ENCODE measurements at places on chromosomes 3 and 15.

DNA sequence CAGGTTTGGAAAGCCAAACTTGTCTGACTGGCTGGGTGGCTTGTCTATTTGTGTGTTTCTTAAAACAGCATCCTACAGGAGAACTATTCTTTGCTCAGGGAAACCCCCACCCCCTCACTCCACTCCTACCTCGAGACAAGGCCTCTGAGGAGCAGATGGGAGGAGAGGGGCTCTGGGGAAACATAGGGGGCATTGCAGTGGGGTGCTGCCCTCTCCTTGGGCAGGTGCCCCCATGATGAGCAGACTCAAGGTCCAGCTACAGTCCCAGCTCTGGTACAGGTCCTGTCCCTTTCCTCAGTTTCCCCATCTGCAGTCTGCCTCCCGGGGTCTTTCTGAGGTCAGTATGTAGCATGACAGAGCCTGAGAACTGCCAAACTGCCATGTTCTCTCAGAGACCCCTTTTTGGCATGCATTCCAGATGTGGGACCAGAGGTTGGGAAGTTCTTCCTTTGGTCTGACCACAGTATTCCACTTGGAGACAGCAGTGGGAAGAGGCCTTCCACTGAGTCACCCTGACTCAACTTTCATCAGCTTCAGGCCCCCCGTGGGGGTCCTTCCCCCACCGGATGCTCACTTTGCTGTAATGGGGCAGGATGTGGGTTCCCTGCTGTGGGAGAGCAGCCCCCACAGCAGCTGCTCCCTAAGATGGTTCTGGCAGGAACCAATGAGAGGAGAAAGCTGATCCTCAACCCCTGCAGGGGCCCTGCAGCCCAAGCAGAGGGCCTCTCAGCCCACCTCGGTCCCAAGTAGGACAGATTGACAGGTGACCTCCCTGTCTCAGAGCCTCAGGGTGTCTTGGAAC, 32.3 kb upstream of the CYP11A1 start:
- DNase-seq: peak; percentile 19

GRCh38 chr3:148790851-148791735, 36.5 kb upstream of the CPB1 start:
- DNase-seq: no peak

DNA sequence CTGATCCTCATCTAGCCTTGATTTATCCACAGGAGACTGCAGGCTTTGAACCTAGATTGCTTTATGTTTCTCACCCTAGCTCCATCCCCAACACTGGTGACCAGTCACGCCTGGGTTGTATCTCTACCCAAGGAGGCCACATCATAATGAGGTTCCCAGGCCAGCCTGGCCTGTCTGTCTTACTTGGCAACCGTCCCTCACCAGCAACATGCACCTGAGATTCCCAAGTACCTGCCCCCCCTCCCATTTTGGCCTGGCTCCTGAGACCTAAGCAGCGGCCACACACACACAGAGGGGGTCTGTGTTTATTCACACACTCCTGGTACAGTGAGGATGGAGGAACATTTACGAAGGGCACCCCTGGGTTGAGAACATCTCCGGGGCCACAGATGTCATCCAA, 2.4 kb downstream of the CAMK2N2 start:
- no peak for DNase-seq

- no peak for DNase-seq
Observed at GRCh38 chr15:71201477-71201876, 86.2 kb downstream of the THSD4 start.

DNA sequence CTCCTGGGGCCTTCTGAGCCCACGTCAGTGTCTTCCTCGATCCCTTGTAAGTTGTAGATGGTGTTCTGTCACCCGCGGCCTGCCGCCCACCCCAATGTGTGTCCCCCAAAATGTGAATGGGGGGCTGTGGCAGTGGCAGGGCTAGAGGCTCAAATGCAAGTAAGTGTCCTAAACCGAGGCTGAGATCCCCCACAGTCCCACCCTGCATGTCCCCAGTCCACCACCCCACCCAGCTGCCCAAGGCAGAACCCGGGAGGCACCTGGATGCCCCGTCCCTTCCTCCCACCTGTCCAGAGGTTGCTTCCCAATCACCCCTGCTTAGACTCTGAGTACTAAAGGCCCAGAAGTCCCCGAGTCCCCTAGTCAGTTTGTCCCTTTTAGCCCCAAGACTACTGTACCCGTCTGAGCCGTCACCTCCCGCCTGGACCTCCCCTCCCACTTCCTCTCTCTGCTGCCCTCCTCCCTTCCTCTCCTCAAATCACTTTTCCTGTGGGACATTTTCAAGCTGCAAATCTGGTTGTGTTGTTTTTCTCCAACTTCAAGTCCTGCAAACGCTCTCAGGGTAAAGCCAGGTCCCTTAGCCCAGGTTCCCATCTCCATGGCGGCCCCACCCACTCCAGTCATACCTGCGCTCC, 11.8 kb upstream of the PLXND1 start:
- DNase-seq: no peak

DNA sequence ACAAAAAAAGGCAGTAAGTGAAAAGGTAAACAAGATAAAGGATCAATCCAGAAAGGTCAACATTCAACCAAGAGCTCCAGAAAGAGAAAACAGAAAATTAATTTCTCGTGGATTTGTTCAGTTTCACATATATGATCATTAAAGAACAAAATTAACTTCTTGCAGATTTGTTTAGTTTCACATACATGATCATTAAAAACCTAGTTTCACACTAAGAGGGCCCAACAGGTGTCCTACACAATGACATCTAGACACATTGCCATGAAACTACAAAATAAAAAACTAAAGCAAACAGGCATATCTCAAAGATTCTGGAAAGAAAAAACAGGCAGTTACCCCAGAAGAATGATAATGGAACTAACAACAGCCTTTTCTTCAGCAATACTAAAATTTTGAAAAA, 22.1 kb downstream of the PHC3 start:
- DNase-seq: no peak

DNA sequence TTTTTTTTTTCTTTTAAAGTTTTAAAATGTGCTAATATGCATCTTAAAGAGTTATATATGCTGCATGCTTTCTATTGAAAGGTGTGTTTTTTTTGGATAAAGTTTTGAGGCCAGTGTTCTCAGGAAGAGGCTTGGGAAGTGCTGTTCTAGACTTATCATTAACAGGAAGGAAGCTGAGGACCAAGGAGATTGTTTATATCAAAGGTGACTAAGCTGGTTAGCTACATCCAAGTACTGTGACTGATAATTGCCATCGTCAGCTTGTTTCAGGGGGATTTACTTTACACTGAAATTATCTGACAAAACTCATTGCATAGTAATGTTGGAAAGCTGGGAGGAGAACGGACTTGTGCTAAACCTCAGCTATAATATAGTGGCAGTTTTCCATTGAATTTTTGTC, 36.3 kb upstream of the UTS2B start:
- no peak for DNase-seq

GRCh38 chr15:89400116-89400781, 65.6 kb upstream of the POLG start:
- no peak for DNase-seq

GRCh38 chr3:129654131-129654530, 47.7 kb upstream of the PLXND1 start:
- DNase-seq: no peak

- no peak for DNase-seq
Observed at GRCh38 chr15:55530861-55531313, 22.9 kb upstream of the DNAAF4 start.

DNA sequence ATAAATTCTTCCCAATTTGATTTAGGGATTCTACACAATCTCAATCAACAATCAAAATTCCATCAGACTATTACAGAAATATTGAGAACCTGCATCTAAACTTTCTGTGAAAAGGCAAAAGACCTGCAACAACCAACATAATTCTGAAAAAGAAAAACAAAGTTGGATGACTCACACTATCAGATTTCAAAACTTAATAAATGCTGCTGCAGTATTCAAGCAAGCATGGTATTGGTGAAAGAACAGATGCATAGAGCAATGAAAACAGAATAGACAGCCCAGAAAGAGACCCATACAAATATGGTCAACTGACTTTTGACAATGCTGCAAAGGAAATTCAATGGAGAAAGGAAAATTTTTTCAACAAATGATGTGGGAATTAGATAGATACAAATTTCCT, 477.1 kb upstream of the NR2F2 start:
- no peak for DNase-seq

- DNase-seq: no peak
Observed at GRCh38 chr3:168865022-168865551, 769.4 kb upstream of the GOLIM4 start.

DNA sequence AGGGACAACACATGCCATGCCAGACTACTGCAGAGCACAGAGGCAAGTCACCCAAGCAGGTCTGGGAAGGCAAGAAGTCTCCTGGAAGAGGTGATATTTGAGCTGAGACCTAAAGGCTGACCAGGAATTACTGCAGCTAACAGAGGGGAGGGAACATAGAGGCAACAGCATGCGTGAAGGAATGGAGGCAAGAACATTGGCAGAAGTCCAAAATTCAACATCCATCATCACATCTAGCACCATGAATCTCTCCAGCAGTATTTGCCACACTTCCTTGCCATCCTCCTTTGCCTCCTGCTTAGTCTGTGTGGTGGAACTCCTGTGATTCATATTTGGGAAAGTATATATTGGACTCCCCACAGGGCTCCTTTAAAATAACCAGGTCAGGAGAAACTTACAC, 870 bp upstream of the TSEN2 start:
- DNase-seq: no peak

- DNase-seq: no peak
Observed at GRCh38 chr3:146128939-146129338, 32.0 kb downstream of the PLOD2 start.

- no peak for DNase-seq
Observed at GRCh38 chr3:134769287-134769868, 25.7 kb upstream of the EPHB1 start.

DNA sequence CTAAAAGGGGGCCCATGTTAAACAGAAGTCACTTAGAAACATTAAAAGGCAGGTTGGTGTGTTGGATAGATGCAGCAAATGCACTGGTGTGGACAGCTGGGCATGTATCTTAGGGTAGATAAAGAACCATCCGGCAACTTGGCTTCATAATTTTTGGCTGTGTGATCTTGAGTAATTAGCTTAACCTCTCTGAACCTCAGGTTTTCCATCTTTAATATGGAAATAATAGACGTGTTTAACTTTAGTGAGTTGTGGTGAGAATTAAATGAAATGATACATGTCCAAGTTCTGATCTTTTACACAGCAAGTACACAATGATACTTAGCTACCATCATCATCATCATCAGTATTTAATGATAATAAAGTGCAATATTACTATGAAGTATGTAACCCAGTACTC, 330.4 kb downstream of the FOXP1 start:
- no peak for DNase-seq

GRCh38 chr3:123099331-123100192, 32.7 kb downstream of the PDIA5 start:
- no peak for DNase-seq

- no peak for DNase-seq
Observed at GRCh38 chr3:40043444-40043755, 234.0 kb downstream of the MYRIP start.

- DNase-seq: no peak
Observed at GRCh38 chr15:25268166-25268565, 170.7 kb downstream of the UBE3A start.

GRCh38 chr15:91490211-91490610, 363.3 kb upstream of the SLCO3A1 start:
- no peak for DNase-seq

DNA sequence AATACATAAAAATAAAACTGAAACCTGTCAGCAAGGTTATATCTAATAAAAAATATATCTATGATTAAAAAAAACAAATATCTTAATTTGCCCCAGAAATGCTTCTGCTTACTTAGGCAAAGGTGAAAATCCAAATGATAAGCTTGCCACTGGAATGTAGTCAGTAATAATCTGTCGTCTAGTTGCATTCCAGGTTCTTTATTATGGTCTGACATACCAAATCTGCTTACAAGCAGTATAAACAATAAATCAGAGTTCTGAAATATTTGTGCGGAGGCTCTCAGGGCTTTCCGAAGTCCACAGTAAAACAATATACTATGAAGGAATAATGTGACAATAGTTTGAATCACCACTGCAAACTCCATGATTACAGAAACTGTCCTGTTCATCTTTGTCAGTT, 1133.5 kb downstream of the ROBO1 start:
- no peak for DNase-seq

DNA sequence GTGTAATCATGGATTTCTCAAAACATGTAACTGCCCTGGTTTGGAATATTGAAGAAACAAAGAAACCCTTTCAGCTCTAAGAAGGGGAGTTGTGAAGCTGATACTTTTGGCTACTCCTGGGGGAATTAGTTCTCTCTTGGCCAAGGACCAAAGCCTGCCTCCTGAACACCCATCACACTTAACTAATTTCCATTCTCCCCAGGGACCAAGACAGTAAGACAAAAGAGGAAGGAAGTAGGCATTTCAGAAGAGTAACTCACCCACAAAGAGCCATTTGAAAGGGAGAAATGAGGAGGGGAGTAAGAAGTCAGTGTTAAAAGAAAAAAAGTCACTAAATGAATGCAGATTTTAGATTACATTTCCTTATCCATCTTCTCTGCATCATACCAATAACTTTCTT, 328.0 kb upstream of the SOX2 start:
- DNase-seq: no peak

DNA sequence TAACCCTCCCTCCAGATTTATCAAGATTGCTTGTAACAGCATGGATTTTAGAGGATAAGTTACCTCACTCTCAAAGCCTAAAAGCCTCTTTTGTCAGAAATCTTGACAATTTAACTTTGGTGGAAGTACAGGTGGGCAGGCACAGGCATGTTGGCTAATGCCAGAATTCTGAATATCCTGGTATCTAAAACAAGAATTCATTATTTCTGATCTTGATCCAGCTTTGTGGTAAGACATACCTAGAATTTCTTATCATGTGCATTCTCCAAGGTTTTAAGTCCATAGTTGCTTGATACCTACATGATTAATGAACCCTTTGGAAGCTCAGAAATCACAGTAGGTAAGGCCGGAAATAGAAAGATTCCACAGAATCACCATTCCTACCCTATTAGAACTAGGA, 109.9 kb upstream of the TTC14 start:
- no peak for DNase-seq

DNA sequence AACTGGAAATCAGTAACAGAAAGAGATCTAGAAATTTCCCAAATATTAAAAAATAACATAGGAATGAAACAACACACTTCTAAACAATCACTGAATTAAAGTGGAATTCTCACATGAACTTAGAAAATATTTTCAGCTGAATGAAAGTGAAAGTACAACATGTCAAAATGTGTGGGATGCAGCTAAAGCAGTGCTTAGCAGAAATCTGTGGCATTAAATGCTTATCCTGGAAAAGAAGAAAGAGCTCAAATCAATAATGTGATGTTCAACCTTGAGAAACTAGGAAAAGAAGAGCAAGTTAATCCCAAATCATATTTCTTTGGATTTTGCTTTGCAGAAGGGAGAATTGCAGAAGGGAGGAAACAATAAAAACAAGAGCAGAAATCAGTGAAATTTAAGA, 98.2 kb upstream of the NR2E3 start:
- no peak for DNase-seq

DNA sequence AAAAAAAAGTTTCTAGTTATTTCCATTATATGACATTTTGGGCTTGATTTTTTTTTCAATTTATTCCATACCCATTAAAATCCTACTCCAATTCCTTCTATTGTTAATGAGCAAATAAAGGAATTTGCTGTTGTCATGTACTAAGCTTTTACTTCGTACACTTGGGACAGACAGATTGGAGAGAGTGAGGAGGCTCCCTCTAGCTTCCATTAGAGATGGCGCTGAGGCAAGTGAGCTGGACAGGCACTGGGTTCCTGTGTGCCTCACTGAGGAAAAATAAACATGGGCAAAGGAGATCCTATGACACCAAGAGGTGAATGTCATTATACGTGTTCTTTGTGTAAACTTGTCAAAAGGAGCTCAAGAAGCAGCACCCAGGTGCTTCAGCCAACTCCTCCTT, 441.1 kb upstream of the MDFIC2 start:
- no peak for DNase-seq

Measured in CD4-positive, alpha-beta T cell treated with Interleukin-15 for 4 hours (primary cell).